Esophagus squamous epithelium (tissue), 5 donors: ENCODE measurements at places on chromosomes 7 and 10.

GRCh38 chr7:77995717-77996116 is 197.1 kb downstream of the PHTF2 start:
- DNase-seq: no peak

- DNase-seq: no peak
Measured at GRCh38 chr10:6978187-6978627, 398.1 kb upstream of the PRKCQ start.

DNA sequence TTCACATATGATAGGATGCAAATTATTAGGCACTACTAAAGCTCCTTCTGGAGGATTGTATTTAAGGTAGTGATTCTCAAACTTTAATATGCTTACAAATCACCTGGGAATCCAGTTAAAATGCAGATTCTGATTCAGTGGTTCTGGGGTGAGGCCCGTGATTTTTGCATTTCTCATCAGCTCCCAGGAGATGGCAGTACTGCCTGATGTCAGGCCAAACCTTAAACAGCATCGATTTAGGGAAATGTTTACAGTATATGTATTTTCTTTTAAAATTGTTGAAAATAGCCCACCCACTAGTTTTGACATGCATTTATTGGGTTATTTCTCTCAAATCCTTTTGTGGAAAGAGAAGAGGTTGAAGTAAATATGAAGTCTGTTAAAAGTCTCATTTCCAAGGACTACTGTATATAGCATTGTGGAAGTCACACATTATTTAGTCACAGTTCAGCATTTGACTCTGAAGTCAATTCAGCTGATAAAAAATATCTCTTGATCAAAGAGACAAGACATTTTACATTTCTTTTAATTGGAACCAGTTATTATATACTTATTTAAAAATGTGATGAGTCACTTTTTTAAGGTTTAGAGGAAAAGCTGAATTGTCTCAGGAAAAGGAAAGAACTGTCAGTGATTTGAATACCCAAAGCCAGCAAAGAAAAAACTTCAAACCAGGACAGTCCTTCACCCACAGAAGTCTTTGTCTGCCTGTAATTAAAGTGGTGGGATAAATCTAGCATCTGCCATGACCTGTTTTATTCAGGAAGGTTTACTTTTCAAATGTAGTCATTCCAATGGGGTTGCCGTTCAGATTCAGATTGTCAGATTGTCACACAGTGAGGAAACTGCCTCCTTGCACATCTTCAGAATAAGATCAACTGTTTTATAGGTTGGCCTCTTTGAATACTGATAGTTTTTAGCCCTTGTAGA is 21.1 kb upstream of the HBP1 start:
- no peak for DNase-seq

DNA sequence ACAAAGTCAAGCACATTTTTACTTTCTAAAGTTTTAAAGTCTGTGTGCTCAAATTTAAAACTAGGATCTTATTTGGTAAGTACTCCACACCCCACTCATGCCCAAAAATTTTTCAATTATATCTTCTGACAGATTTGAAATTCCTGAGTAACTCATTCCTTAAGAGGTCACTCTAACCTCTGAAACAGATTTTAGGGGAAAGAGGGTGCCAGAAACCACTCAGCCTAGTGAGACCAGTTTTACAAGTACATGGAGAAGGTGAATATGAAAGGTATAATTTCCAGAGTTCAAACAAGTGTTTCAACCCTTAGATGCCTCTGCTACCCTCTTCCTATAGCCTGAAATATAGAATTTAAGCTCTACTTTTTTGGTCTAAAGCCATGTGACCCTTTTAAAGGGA is 79.2 kb downstream of the C7orf25 start:
- DNase-seq: no peak

GRCh38 chr10:63977329-63977923 is 456.2 kb downstream of the REEP3 start:
- DNase-seq: no peak

- DNase-seq: no peak
Measured at GRCh38 chr10:7301006-7301778, 109.6 kb downstream of the SFMBT2 start.

DNA sequence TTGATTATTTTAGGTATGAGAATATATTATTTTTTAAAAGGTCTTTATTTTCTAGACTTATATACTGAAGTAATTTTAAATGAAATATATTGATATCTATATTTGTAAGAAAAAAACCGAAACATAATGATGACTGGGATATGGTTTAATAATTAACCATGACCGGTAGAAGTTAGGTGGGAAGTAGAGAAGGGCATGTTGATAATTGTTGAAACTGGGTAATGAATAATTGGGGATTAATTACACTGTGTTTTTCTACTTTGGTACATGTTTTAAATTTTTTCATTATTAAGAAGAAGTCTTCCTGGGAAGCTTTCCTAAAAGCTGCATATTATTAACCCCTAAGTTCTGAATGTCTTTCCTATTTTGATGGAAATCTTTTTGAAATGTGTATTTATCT is 16.3 kb downstream of the TSPAN12 start:
- DNase-seq: no peak

DNA sequence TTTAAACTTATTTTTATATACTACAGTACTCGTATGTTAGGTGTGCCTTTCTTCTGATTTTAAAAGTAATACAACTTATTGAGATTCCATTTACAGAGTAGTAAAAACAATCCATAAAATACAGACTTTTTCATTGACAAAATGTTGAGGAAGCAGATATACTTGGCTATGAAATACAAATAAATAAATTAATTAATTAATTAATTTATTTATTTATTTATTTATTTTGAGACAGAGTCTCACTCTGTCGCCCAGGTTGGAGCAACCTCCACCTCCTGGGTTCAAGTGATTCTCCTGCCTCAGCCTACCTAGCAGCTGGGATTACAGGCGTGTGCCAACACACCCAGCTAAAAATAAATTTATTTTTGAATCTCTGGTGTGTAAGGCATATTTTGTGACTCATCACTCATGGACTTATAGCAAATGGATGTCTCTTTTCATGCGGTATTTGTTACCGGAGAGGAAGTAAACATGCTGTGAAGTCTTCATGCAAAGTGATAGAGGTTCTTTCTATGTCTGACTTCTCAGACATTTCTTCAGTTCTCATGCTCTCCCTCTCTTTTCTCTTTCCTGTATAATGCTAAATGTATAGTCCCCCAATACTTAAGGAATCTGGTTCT is 20.2 kb upstream of the SRPK2 start:
- no peak for DNase-seq

DNA sequence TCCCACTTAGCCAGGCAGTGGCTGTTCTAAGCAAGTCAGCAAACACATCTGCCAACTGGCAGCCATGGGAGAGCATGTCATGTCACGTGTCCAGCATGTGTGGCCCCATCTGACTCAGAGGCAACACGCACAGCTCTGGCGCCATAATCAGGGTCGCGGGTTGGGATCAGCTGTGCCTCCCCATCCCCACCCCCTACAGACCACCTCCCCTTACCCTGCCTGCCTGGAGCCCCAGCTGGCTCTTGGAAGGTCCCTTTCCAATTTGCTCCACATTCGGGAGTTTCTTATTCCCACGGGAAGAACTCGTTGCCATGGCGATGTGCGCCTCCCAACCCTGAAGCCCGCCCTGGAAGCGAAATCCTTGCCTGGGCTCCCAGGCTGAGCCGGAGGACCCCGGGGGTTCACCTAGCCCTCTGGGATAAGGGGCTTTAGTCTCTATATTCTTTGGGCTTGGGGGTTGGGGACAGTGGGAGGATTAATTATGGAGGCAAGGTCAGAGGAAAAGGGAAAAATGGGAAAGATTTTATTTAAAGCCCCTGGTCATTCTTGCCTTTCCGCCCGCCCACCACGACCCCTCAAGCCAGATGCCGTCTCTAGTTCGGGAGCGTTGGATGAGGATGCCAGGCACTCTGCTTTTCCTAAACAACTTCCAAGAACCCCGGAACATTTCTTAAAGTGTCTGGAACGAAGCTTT is 283.7 kb downstream of the ZEB1 start:
- no peak for DNase-seq

GRCh38 chr7:44348300-44348699 is 22.9 kb upstream of the CAMK2B start:
- DNase-seq: no peak

DNA sequence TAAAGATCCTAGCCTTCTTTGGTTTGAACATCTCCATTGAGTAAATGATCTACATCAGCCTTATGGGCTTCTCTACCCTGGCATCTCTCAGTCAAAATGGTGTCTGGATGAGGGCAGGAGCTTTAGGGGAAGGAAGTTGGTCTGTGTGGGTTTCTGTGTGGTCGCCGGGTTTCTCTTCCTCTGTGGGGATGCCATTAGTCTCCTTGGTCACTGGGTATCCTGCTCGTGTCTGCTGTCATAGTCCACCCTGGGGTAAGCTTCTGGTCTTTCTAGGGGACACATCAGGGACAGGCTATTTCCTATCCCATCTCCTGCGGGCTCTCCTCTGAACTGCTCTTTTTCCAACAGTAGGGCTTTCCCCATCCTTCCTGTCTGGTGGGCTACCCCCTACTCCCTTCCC is 150.3 kb upstream of the NPY start:
- no peak for DNase-seq

DNA sequence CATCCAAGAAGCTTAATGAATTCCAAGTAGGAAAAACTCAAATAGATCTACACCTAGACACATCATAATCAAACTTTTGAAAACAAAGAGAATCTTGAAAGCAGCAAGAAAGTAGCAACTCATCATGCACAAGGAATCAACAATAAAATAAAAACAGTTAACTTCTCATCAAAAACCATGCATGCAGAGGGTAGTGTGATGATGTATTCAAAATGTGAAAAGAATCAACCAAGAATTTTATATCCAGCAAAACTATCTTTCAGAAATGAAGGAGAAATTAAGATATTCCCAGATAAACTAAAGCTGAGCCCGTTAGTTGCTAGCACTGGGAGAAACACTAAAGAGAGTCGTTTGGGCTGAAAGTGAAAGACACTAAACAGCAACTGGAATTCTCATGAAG is 4.3 kb upstream of the PARP12 start:
- no peak for DNase-seq

GRCh38 chr10:71799608-71800453 is 26.5 kb upstream of the VSIR start:
- DNase-seq: no peak

DNA sequence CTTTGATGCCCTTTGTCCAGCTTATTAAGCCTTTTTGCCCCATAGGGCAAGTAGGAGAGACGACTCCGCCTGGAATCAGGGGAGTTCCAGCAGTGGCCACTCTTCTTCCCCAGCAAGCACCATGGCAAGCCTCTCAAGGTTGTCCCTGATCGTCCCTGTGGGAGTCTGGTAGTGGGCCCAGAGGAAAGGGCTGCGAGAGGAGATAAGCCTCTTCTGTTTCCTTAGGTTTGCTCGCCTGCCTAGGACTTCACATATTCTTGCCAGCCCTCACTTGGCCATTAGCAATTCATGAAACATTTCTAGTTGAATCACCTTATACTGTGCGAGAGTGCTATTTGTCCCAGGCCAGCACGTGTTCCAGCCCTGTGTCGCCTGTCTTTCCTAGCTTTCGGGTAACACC is 47.8 kb upstream of the CPN1 start:
- DNase-seq: no peak

- DNase-seq: no peak
Measured at GRCh38 chr10:58641708-58642107, 129.0 kb downstream of the BICC1 start.

- DNase-seq: no peak
Measured at GRCh38 chr7:153930696-153931095, 121.5 kb upstream of the DPP6 start.

GRCh38 chr7:17660116-17660515 is 280.2 kb downstream of the SNX13 start:
- DNase-seq: no peak

GRCh38 chr10:91575044-91575610 is 57.7 kb downstream of the PPP1R3C start:
- no peak for DNase-seq

DNA sequence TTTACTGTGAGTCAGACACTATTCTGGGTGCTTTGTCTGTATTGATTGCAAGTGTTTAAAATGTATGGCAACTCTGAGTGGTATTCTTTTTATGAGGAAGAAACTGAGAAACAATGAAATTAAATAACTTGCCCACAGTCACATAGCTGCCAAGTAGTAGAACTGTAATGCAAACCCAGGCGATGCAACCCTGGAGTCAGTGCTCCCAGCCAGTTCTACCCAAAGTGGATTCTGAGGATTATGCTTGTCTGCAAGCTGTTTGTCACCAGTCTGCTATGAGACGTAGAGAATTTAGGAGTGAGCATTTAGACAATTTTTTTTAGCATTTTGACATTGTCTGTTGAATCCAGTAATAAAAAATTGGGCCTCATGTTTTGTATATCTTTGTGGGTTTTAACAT is 306.0 kb upstream of the LRGUK start:
- no peak for DNase-seq

DNA sequence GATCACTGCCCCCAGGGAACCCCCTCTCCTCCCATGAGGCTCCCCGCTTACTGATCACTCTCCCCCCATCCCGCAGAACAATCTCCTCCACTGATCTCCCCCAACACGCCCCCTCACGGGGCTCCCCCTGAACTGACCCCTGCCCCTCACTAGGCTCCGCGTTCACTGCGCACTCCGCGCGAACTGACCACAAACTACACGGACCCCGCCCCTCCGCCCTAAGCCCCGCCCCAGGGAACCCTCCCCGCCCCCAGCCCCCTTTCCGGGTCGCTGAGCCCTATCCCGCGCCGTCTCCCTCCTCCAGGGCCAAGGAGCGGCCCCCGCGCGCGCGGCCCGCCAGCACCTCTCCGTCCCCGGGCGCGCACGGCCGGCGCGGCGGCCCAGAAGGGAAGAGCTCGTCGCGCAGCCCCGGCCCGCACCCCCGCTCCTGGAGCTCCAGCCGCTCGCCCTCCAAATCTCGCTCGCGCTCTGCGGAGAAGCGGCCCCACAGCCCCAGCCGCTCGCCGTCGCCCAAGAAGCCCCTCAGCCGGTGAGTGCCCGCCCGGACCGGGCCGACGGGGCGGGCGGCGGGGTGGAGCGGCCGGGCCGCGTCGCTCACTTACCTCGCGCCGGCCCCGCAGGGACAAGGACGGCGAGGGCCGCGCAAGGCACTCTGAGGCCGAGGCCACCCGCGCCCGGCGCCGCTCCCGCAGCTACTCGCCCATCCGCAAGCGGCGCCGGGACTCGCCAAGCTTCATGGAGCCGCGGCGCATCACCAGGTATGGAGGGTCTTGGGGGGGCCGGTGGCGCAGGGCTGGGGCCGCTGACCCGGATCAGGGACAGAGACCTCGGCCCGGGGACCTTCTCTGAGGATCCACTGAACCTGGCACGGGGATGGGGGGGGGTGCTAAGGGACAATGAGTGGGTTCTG is 19.9 kb upstream of the HSPB1 start:
- DNase-seq: no peak

DNA sequence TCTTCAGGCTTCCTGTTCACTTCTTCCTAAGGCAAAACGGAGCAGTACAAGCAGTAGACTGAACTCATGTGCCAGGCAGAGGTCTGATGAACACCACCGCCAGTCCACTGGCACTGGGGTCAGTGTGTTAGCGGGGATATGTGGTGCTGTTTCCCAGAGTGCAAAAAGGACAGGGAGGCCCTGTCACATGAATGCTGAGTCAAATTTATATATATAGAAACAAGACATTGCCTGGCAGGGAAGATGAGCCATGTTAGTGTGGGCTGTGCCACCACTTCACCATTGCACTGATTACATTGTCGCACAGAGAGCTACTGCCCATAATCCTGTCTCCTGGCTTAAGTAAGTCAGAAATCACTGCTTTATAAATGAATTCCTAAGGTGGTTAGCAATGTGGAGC is 122.2 kb upstream of the AMPH start:
- DNase-seq: no peak

- no peak for DNase-seq
Measured at GRCh38 chr7:32256811-32257210, 186.6 kb upstream of the PDE1C start.
